ENCODE measurements at places on chromosomes 13 and 19. TPM values are rescaled to one million over a fixed set of nuclear protein-coding genes. Genes with fewer than 3 reads are reported as not detected.

The ZNF112 gene
- 0.51 TPM for polyA plus RNA-seq

DNA sequence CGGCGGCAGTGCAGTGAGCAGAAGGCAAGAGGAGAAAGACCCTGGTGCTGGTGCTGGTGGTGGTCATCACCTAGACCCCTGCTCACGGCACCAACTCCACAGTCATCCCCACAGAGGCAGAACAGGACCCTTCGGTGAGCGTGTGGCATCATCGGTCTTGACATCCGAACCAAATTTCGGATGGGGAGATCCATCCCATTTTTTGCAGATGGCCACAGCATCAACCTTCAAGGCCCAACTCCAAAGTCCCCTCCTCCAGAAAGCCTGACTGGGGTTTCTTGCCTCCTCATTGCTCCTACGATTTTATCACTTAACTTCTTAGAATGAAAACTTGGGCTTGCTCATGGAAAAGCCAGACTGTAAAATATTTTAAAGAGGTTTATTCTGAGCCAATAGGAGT is 8.7 kb upstream of the KLK12 start:
- no peak overlapping the region for H3K27ac ChIP-seq
- no peaks in the 10 kb centered on the region for H3K36me3 ChIP-seq
- H3K4me1 ChIP-seq: no peaks in the 10 kb centered on the region
- no peak for DNase-seq

DNA sequence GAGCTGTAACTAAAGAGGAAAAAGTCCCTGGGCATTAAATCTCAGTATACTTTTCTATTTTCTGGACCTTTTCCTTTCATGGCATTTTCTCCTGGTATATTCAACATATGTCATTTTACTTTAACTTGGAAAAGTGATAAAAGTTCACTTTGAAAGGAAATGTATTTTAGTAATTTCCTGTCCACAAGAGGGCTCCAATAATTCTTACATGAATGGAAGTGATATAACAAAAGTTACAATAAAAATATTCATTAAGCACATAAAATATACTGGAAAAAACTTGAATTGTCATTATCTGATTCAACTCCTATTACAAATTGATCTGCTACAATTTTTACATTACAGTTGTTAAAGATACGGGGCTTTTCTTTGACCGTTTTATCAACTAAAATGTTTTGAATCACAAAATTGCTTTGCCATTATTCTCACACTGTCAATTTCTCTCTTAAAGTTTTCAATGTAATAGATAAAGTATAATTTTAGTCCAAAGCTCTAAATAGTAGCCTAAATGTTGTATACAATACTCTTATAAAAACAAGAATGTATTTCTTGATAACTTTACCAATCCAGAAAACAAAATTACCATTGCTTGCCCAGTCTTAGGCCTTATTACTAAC is 4.9 kb downstream of the UBL3 start:
- H3K36me3 ChIP-seq: no peaks in the 10 kb centered on the region
- H3K27me3 ChIP-seq: no peaks in the 10 kb centered on the region
- H3K27ac ChIP-seq: no peak overlapping the region

The FCER2 gene
- 497 TPM for polyA plus RNA-seq

DNA sequence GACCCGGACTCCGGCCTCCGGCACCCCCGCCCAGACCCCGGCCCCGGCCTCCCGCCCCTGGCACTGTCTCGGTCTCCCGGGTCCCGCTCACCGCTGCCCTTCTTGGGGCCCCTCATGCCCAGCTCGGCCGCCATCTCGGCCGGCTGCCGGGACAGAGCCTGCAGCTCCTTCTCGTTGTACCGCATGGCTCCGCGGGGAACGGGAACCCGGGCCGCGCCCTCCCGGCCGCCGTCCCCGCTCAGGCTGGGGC is 140 bp downstream of the PLEKHJ1 start:
- peaks cover 38% of the 10 kb centered on the region for H3K36me3 ChIP-seq
- no peak for DNase-seq
- peaks cover 61% of the 10 kb centered on the region for H3K4me1 ChIP-seq
- no peak overlapping the region for H3K4me3 ChIP-seq
- no peaks in the 10 kb centered on the region for H3K27me3 ChIP-seq

The ZNF554 gene
- 2.8 TPM for polyA plus RNA-seq

DNA sequence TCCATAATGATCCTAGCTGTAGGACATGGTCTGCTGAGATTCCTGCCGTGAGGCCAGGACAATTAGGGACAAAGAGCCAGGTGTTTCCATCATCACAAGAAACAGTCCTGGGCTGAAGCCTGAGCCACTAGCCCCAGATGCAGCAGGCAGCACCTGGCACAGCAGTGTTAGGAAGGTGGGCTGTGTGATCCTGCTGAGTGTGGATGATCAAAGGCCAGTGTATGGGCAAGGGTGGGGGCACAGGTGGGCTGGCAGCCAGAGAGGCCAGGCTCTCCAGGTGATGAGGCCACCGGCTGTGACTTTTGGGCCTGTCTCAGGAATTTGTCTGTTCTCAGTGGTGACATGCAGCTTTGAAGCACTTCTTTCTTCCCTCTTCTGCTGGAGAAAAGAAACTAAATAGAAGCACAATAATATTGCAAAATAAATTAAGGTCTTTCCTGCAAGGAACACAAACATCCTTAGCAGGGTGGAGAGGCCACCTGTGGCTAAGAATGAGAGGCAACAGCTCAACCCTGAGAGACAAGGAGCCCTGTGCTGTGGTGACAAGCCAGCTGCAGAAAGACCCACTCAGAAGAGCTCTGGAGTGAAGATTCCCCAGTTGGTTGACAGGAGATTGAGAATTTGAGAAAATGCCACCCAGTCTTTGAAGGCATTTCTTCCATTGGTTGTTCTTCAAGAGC is 127.6 kb downstream of the KATNAL1 start:
- H3K27ac ChIP-seq: no peak overlapping the region
- H3K36me3 ChIP-seq: no peaks in the 10 kb centered on the region
- no peak for DNase-seq
- H3K4me1 ChIP-seq: no peaks in the 10 kb centered on the region

GRCh38 chr13:24511019-24511815 is 1.4 kb downstream of the PARP4 start:
- H3K36me3 ChIP-seq: no peaks in the 10 kb centered on the region
- H3K27ac ChIP-seq: peak overlapping the region; percentile 69
- peak overlapping the region; percentile 86 for H3K4me3 ChIP-seq
- H3K4me1 ChIP-seq: peaks cover 11% of the 10 kb centered on the region
- H3K27me3 ChIP-seq: no peaks in the 10 kb centered on the region
- peak; percentile 70 for DNase-seq

- no peak for DNase-seq
- no peak overlapping the region for H3K27ac ChIP-seq
- H3K4me1 ChIP-seq: no peaks in the 10 kb centered on the region
- peaks cover 32% of the 10 kb centered on the region for H3K36me3 ChIP-seq
- H3K4me3 ChIP-seq: no peak overlapping the region
Measured at GRCh38 chr19:5911366-5911765, 2.7 kb upstream of the CAPS start.

The TINCR gene
- 0.37 TPM for polyA plus RNA-seq

DNA sequence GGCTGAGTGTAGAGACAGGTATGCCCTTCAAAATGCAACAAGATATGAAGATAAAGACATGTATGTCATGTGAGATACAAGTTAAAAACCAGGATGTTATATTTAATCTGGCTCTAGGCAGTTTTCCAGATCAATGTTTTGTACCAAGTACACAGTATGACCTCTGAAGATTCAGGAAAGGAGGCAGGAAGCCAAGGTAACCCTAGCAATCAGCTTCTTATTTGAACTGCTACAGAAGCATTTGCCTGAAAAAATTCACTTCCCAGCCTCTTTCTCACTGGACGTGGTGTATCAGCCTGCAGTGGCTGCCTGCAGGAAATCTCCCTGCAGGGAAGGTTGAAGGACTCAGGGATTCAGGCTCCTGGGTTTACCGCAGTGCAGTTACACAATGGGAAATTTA is 24.1 kb downstream of the OLFM4 start:
- H3K4me3 ChIP-seq: no peak overlapping the region
- no peak for DNase-seq
- no peaks in the 10 kb centered on the region for H3K27me3 ChIP-seq
- H3K27ac ChIP-seq: no peak overlapping the region
- H3K36me3 ChIP-seq: no peaks in the 10 kb centered on the region
